ENCODE measurements at places on chromosomes 11 and 22.

DNA sequence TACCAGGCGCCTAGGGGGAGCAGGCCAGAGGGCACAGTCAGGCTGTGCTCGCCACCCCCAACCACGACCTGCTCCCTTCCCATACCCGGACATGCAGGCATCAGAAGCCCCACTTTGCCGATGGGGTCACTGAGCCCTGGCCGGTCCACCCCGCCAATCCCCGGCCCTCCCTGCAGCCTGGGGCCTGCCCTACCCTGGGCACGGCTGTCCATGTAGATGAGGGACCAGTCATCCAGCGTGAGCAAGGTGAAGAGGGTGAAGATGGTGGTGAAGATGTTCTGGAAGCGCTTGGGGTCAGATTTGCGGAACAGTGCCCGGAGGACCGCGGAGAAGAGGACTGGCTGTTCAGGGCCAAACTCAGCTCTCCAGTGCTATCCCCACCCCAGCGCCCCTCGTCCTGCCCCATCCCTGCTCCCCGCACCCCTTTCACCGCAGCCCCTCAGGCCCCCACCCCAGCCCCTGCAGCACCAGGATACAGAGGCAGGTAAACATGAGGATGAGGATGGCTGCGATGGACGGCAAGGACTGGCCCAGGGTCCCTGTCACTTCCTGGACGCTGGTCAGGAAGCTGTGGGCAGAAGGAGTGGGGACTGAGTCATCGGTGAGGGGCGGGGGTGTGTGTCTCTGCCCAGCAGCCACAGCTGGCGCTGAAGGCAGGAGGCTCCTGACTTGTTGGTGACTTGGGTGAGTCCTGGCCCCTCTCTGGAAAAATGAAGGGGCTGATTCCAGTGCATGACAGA is 5.5 kb downstream of the CATSPER1 start:
- peak; percentile 25 for DNase-seq

GRCh38 chr11:14331476-14332136 is 27.4 kb downstream of the RRAS2 start:
- no peak for DNase-seq

- no peak for DNase-seq
These were observed 48.0 kb downstream of the ENTHD1 start for GRCh38 chr22:39845529-39845928.

- DNase-seq: no peak
These were observed 38.5 kb downstream of the TIMP3 start for GRCh38 chr22:32839831-32840584.

GRCh38 chr11:8060146-8060719 is 20.8 kb upstream of the TUB start:
- peak; percentile 5 for DNase-seq

- DNase-seq: no peak
These were observed 531.7 kb downstream of the TBC1D22A start for GRCh38 chr22:47294222-47294532.

DNA sequence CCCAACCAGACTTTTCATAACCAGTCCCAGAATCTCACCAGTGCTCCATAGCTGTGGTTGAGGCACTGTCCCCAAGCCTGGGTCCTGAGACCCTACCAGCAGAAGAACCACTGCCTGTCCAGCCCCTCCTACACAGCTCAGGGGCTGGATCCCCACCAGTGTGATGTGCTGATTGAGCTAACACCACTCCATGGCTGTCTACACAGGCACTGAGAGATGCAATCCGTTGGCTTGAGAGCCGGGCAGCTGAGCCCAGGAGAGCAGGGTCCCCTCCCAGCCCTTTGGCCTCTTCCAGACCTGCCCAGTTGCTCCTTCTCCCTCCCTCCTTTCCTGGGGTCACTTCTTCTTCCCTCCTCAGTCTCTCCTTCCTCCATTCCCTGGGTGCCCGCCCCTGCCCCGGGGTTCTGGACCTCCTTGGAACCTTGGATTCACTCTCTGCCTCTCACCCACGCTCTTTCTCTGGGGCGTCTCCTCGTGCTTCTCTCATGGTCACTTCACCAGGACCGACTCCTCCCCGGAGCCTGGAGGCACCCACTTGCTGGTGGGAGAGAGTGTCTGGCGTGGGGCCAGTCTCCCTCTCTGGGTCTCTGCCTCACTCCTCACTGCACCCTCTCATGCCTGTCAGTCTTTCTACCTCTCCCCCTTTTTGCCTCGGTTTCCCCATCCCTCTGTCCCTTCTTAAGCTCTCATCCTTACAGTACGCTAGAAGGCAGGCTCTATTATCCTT is 706 bp upstream of the SCYL1 start:
- no peak for DNase-seq

Measured in mucosa of gallbladder (tissue), 1 donor.